AG09309 (cell line): ENCODE measurements at places on chromosomes 5 and 9.

DNA sequence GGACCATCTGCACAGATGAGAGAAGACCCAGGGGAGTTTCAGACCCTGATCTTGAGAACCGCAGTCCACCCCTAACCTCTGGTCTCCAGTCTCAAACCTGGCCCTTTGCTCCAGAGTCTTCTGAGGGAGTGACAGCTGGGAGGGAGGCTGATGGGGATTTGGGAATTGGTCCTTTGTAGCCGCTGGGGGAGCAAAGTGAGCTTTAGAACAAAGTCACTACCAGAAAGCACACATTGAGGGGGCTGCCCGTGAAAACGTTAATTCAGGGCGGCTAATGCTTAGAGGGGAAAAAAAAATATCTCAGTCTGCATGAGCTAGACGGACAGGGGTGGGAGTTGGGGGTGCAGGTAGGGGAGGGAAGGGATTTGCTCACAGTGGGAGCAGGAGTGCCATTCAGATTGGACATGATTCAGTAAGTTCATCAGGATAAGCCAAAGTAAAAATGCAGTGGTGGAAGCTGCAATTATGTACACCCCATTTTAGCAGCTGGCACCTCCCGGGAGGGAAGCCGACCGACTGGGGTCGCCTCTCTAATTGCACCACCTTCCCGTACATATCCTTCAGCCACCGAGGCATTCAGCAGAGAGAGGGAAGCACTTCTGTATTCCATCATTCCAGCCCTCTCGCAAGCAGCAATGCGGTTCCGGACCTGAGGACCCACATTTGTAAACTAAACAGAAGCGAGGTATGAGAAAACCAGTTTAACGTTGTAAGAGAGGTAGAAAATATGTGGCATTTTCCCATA lies 123.4 kb upstream of the RETREG1 start:
- DNase-seq: no peak

GRCh38 chr5:161412792-161413191 lies 133.7 kb downstream of the GABRB2 start:
- DNase-seq: no peak

DNA sequence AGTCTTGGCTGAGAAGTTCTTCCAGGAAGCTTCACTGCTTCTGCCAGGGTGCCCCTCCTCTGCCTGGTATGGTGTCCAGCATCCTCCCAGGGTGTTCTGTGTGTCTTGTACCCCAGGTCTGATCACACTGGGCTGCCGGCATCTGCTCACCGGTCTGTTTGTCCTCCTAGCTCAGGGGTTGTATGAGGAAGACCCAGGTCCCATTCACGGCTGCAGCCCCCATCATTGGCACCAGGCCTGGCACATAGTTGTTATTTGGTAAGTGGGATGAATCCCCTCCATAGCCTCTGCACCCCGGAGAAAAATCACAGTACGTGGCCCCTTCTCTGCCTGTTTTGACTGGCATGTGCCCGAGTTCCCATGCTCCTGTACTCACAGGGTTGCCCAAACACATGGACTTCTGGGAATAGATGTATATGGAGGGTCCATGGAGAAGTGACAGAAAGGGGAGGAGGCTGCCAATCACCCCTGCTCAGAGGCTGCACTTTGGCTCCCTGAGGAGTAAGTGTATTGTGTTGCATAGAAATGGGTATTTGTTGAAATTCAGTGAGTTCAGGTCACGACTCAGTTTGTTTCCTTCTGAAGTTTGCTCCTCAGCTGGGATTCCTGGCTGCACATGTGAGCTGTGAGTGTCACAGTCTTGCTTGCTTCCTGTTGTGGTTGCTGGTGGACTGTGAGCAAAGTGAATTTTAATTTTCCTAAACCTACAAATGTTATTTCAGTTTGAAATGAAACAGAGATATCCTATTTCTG lies 96.2 kb downstream of the HSPA4 start:
- no peak for DNase-seq

DNA sequence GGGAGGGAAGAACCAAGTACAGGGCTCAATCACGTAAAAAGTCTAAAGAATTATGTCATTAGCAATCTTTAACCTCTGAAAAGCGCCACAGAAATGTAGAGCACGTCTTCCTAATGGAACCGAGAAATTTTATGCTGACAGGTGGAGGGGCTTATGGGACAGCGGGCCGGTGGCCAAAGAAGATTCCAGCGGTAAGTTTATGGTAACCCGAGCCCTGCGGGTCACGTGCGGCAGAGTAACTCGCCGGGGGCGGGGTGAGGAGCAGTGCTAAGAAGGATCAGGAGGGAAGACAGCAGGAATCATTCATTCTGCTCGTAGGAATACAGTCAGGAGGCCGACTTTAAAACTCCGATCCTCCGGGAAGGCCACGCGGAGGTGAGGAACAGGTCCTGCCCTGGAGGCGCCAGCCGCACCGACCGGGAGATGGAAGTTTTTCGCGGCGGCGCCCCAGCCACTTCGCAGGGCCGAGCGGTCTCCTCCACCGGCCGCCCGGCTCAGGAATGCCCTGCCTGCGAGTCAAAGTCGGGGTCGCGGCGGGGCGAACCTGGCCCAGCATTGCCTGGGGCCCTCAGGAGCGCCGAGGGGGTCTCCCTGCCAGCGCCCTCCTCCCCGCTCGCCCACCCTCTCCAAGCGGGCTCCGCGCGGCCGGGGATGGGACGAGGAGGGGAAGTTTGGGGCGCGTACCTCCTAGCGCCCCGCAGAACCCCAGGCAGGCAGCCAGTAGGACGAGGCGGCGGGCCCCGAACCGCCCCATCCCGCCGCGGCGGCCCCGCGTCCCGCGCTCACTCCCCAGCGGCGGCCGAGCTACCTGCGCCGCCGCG lies 101.8 kb downstream of the ESM1 start:
- DNase-seq: no peak

DNA sequence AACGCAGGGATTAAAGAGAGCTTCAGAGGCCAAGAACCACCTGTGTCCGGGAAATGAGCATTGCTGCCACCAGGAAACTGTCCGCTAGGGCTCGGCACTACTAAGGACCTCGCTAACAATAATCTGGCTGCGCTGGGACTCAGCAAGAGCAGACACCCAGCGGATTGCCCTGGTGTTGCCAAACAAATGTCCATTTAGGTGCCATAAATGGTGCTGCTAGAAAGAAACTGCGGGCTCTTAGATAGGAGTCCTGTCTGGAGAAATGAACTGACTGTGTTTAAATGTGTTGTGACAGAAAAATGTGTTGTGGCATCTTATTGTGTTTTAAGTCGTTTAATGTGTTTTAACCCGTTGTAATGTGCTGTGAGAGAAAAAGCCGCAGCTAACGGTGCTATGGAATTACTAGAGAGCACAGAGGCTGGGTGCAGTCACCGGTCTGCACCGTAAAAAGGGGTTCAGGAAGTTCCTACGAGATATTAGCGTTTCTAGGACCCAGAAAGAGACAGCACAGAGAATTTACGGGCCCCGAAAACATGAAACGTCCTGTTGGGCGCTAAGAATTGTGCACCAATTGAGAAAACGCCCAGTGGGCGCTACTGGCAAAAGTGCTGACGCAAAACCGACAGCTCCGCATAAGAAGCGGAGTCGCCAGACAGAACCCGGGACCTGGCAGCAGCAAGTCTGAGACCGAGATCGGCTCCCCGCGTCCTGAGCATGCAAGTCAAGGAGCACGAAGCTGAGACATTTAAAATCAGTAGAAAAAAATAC lies 90.6 kb downstream of the ANXA2R start:
- DNase-seq: peak; percentile 35

GRCh38 chr5:153983885-153984284 lies 54.8 kb downstream of the FAM114A2 start:
- no peak for DNase-seq

- DNase-seq: no peak
Measured at GRCh38 chr9:35658137-35658967, at the start of gene CCDC107. Gene CCDC107, plus strand, starts transcription at chr9:35658292. Its CDS starts 88 bp downstream, at chr9:35658380.

DNA sequence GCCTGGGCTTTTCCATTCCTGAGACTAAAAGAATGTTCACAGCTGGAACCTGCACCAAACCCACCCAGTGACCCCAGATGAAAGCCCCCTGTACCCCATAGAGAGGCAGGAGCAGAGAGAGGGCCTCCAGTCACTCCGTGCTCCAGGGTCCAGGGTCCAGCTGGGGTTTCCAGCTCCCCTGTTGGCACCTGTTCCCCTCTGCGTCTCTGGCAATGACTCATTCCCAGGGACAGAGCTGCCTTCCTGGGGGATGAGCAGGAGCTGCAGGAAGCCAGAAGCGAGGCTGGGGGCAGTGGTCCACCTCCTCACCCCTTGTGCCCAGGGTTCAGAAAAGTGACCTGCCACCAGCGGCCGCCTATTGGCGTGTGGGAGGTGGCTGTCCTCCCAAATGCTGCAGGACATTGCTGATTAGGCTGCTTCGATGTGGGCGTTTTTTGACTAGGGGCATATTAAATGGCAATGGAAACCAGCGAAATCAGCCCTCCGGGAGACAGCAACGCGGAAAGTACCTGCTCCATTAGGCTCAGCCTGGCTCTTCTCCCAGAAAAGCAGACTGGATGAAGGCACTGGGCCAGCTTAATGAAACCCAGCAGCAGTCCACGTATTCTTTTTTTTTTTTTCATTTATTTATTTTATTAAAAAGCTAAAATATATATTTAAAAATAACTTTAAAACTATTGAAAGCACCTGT lies 97.4 kb downstream of the DAP start:
- DNase-seq: peak; percentile 10

GRCh38 chr9:32136700-32137339 lies 247.6 kb upstream of the ACO1 start:
- DNase-seq: no peak

DNA sequence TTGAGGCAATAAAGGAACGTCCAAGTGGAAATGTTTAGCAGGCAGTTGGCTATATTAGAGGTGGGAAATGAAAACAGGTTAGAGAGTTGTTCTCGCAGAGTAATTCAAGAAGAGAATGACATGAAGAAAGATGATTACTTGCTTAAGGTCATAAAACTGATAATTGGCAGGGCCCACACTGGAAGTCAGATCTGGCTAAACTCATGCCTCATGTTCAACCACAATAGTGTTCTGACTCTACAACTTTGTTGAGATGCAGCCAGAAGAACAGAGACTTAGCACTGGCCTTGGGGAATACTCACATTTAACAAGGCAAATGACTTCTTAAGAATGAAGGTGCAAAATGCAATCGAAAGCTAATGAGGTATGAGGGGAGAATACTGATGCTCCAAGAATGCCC lies 27.2 kb upstream of the TNFSF8 start:
- DNase-seq: no peak

DNA sequence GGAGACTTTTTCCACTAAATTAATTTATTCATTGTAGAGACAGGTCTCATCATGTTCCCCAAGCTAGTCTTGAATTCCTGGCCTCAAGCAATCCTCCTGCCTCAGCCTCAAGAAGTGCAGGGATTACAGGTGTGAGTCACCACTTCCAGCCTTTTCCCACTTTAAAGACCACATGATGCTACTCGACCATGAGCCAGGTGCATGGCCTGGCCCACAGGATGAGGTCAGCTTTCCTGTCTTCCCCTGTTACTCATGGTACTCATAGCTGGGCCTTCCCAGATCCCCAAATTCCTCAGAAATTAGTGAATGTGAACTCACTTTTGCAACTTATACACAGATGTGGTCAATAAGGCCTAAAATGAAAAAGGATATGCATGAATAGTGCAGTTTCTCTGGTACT lies 395.9 kb downstream of the SEMA5A start:
- no peak for DNase-seq

DNA sequence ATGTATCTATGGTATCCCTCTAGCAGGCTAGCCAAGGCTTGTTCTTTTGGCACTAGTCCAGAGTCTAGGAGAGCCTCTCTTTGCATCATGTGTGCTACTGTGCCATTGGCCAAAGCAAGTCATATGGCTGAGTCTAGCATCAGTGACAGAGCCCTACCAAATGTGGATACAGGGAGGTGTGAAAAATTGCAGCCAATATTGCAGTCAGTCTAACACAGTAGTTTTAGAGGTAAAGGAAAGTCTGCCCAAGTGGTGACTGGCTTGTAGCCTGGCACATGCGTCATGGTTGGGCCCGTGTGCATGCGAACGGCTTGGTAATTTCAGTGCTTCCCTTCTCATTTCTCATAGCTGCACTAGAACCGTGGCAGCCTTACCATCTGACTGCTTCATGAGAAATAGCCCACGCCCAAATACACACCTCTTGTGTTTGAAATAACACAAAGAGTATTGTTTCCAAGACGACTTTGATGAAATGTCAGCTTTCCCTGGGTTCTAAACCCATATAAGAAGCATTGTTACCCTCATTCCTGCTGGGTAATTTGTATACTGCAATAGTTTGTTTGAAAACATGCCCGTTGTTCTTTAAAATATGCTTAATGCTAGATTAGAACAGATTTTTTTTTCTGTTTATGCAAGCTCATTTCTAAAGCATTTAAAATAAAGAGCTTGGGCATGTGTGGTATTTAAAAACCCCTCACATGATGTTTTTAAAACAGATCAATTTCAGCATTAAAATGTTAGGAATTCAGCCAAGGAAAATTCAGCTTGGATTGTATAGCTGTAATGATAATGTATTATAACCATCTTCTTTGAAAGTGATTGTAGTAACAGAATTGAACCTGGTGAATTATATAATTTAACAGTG lies 113.2 kb downstream of the TLE4 start:
- no peak for DNase-seq

GRCh38 chr5:79961716-79962574 lies 29.1 kb downstream of the MTX3 start:
- no peak for DNase-seq

GRCh38 chr9:96379461-96379860 lies 4.0 kb downstream of the SLC35D2 start:
- DNase-seq: no peak

GRCh38 chr9:13013991-13014883 lies 239.4 kb downstream of the LURAP1L start:
- no peak for DNase-seq

- DNase-seq: no peak
Measured at GRCh38 chr5:174400461-174400860, 323.9 kb upstream of the MSX2 start.

- DNase-seq: no peak
Measured at GRCh38 chr9:108761655-108762347, 94.0 kb downstream of the ACTL7B start.

GRCh38 chr9:125332527-125332926 lies 70.9 kb downstream of the GAPVD1 start:
- no peak for DNase-seq

- DNase-seq: no peak
Measured at GRCh38 chr9:128108269-128109049, 19.1 kb downstream of the PTGES2 start.

DNA sequence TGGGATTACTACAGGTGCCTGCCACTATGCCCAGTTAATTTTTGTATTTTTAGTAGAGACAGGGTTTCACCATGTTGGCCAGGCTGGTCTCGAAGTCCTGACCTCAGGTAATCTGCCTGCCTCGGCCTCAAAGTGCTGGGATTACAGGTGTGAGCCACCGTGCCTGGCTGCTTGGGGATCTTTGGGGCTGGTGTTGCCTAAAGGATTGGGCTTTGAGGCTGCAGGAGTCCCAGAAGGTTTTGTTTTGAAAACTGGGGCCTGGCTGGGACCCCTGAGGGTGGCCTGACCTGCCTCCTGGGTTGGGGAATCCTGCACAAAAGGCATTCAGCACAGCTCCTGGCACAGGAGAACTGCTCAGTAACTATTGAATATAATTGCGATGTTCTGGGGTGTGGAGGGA lies 25.1 kb upstream of the SHB start:
- DNase-seq: no peak
